ENCODE measurements at places on chromosomes 6 and 20.

DNA sequence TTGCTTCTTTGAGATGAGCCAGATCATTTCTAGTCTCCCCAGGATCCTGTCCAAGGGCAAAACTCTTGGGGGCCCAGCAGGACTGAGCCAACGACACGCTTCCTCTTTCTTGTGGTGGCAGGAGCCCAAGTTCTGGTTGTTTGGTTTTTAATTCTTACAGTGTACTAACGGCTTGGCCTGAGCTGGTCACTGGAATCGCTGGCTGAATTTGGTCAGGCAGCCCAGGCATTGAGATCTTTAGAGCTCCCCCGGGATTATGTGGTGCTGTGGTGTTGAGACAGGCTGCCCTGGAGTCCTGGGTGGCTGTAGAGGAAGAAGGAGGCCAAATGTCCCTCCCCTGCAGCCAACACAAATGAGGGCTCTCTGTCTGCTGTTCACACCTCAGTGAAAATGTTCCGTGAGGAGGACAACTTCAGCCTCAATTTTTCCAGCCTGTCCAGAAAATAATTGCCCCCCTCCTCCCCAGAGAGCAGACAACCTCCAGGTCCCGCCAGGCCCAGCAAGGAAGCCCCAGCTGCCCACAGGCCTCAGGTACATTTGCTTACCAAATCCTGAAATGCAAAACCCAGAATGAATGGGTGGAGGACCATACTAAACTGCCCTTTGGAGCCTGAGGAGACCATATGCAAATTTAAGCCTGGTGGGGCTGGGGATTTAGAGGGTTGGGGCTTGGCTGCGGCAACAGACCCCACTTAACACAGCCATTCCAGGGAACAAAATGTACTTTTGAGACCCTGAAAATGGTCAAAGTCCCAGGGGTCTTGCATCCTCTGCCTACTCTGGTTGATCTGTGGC lies 23.6 kb downstream of the BNIP5 start:
- DNase-seq: no peak

DNA sequence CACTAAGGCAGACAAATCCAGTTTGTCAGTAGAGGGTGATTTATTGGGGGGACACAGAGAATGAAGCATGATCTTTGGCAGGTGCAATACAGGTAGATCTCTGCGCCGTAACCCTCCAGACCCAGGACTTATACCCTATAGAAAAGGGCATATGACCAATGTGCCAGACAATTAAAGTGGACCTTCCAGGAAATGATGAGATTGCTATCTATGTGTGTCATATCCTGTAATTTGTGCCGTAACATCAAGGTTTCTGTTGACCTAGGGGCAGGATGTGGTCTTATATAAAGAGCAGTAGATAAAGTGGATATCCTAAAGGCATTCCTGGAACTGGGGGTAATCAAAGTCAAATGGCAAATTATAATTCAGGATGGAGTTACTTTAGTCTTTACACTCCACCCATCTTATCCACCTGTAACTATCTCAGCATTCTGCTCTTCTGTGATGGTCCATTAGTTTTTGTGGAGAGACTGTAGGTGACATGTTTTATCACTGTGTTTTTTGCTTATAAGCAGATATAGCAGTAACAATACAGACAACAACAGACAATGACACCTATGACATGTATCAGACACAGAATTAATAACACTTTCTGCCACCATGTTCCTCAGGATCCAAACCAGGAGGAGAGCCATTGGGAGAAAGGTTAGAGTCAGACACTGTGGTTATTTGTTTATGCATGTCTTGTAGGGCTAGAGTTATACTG lies 43.1 kb upstream of the ZNF337 start:
- DNase-seq: peak; percentile 72

DNA sequence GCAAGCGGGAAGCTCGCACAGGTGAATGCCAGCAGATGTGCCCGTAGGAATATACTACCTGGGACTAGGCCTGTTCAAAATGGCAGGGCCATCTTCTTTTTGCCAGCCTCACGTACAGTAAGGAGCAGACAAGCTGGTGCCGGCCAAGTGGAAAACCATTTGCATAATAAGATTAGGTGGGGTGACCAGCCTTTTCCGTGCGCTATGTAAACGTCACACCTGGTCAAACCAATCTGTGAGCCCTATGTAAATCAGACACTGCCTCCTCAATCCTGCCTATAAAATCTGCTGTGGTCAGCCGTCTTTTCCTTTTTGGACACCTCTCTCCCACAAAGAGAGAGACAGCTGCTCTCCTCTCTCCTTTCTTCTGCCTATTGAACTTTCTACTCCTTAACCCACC lies 60.8 kb upstream of the TMEM30A start:
- DNase-seq: no peak

DNA sequence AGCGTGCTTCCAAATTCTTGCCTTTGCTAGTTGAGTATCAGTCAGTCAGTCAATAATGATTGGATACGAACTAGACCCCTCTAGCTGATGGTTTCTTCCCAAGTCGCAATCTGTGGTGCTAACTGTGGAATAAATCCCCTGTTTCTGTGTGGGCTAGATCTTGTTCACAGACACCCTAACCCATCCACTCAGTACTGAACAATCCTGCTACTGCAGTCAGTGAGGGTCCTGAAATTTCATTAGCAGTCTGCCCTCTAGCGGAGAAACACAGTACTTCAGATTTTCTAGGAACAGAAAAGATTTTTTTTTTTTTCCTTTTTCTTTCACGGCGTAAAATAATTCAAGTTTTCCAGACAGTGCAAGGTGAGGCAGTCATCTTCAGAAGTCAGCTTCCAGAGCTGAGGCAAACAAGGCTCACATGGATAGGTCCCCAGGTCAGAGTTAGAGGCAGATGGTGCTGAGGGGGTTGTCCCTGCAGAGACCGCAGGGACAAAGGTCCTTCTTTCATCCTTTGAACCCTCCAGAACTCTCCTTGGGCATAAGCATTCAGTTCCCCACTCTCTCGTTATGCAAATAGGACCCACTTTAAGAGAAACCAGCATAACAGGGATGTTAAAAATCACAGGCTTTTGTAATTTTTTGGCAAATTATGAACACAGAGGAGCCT lies 119.6 kb downstream of the SCML4 start:
- DNase-seq: peak; percentile 54

DNA sequence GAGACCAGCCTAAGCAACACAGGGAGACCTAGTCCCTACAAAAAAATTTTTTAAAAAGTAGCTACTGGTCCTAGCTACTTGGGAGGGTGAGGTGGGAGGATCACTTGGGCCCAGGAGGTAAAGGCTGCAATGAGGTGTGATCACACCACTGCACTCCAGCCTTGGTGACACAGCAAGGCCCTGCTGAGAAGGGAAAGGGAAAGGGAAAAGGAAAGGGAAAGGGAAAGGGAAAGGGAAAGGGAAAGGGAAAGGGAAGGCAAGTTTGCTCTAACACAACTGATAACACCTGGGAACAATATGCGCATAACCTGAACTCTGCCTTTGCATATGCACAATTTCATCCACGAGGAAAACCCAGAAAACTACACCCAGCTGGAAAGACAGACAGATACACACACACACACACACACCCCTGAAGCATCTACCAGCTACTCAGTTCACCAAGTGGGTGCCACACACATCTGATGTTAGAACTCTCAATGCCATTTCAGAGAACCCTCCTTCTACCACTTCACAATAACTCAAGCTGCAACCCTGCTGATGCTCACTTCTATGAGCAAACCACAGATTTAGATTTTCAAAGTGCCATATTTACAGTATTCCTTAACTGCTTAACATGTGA lies 19.1 kb downstream of the B4GALT5 start:
- no peak for DNase-seq

- DNase-seq: no peak
These were observed 88.6 kb downstream of the BFSP1 start for GRCh38 chr20:17442588-17442987.

DNA sequence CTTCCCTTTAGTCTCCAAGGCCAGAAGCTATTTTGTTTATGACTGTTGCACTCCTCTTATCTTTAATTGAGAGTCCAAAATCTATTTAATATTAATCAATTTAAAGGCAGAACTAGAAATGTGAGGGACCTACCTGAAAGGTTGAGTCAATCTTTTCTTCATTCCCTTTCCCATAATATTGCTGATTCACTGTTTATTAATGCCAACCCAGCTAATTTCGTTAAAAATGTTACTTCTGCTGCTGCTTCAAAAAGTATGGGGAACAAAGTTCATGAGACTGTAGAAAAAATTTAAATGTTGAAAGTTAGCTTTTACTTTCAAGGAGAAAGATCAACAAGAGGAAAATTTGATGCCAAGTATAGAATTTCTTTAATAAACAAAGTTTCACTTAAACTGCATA lies 365.3 kb downstream of the TENT5A start:
- DNase-seq: no peak

GRCh38 chr20:49831022-49831769 lies 18.6 kb downstream of the SLC9A8 start:
- DNase-seq: no peak

- no peak for DNase-seq
These were observed 898.3 kb upstream of the ADGRB3 start for GRCh38 chr6:67736816-67737215.

GRCh38 chr6:156029286-156029985 lies 573.8 kb upstream of the NOX3 start:
- no peak for DNase-seq

DNA sequence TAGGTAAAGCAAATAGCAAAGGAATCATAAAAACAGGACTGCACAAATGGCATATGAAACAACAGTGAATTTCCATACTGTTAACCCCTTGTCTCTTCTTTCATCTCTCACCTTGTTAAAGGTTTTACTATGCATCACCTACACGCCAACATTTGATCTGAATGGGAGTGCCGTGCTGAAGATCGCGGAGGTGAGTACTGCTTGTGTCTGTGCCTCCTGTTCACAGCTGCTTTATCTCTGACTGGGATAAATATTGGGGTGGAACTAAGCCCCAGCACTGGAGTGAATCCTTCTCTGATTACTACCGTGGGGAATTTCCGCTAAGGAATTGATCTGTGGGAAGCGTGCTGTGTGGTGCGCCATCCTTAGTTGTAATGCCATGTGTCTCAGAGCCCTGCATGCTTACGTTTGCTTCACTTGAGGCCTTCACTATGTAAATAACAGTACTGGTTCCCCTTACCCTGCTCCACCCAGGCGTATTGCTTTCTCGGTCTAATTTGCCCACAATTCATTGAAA lies 11.4 kb upstream of the PBOV1 start:
- DNase-seq: no peak

DNA sequence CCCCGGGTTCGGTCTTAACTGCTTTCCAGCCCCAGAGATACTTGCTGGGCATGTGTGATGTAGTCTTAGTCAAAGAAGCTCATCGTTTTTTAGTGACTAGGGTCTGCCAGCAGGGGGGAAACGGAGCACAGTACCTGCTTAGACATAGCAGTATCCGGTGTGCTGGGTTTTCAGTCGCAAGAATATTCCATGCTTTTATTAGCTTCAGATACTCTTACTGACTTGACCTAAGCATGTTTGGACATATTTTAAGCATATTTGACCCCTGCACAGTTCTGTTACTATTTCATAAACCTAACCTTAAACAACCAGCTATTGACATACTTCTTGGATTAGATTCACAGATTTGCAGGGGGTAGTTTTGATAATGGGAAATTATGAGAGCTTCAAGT lies 3.0 kb downstream of the E2F3 start:
- DNase-seq: peak; percentile 76

- DNase-seq: peak; percentile 57
These were observed 6.6 kb downstream of the TRIM15 start for GRCh38 chr6:30169658-30170614.

DNA sequence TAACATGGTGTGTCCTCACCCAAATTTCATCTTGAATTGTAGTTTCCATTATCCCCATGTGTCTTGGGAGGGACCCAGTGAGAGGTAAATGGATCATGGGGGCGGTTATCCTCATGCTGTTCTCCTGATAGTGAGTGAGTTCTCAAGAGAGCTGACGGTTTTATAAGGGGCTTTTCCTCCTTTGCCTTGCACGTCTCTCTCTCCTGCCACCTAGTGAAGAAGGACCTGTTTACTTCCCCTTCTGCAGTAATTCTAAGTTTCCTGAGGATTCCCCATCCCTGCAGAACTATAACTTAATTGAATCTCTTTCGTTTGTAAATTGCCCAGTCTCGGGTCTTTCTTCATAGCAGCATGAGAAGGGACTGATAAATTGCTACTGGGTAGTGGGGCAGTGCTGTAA lies 789.3 kb downstream of the FRK start:
- no peak for DNase-seq

DNA sequence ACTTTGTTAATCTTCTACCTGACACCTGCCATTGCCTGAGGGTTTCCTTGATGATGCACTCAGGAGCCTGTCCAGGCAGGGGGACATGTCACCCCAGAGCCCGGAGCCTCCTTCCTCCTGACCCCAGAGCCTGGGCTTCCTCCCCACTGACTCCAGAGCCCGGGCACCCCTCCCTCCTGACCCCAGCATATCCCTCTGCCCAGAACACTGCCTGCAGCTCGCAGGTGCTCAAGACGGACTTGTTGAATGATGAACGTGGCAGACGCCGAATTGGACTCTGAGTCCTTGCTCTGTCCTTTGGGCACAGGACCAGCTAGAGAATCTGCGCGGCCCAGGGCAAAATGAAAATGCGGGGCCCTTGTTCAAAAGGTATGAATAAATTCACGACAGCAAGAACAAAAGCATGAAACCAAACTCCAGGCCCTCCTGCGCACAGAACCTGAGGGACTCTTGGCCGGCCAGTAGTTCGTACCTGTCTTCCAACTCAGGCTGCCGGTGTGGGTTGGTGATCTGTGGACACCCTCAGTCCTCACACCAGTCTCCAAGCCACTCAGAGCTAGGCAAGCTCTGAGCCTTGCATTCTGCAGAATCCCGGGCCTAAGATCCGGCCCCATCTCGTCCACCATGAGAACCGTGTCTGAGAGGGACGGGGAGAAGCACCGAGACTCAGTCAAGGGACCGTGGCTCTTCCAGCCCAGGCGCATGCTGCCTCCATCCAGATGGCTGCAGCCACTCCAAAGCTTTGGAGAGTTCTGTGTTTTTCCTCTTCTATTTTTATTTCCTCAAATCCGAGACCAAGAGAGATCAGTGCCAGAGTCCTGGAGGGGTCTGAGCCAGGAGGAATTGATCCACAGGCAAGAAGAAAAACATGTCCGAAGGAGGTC lies 104.7 kb downstream of the BMP7 start:
- no peak for DNase-seq

- no peak for DNase-seq
These were observed 401.2 kb downstream of the THBS2 start for GRCh38 chr6:168852376-168852884.

GRCh38 chr6:127434651-127435050 lies 24.5 kb downstream of the KIAA0408 start:
- DNase-seq: no peak

GRCh38 chr6:6803180-6803977 lies 214.9 kb downstream of the LY86 start:
- DNase-seq: no peak

- no peak for DNase-seq
These were observed 24.5 kb downstream of the BCAS4 start for GRCh38 chr20:50819349-50819748.

DNA sequence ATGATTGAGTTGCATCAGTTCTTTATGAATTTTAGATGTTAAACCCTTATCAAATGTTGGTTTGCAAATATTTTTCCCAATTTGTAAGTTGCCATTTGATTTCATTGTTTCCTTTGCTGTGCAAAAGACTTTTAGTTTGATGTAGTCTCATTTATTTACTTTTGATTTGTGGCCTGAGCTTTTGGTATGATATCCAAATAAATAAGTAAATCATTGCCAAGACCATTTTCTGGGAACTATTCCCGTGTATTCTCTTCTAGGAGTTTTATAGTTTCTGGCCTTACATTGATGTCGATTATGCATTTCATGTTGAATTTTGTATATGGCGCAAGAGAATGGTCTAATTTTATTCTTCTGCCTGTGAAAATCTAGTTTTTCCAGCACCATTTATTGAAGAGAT lies 13.4 kb downstream of the AIG1 start:
- DNase-seq: no peak

GRCh38 chr20:3803854-3804253 lies 7.7 kb downstream of the CDC25B start:
- no peak for DNase-seq

GRCh38 chr6:107862383-107862782 lies 38.3 kb upstream of the SCML4 start:
- DNase-seq: no peak

Data from CD4-positive, alpha-beta T cell treated with Interleukin-10 for 1 hour (primary cell).